Skin of body (tissue), 3 donors: ENCODE measurements at places on chromosomes 13 and 19. TPM values are rescaled to one million over a fixed set of nuclear protein-coding genes. Genes with fewer than 3 reads are reported as not detected.

Gene GPALPP1
- total RNA-seq, result 24.4 TPM

Gene SIGLEC8
- 0.59 TPM for total RNA-seq

Gene DOCK9
- total RNA-seq, result 89.1 TPM

Gene FARP1
- total RNA-seq, result 65.3 TPM

Gene POGLUT2
- total RNA-seq, result 15.3 TPM

Gene ZNF222
- 5.3 TPM for total RNA-seq

Gene FLT3LG
- 1.3 TPM for total RNA-seq

Gene KIR3DL1
- total RNA-seq, result not detected

Gene ITGBL1
- total RNA-seq, result 5.0 TPM
